ENCODE measurements at places on chromosomes 13 and 19. TPM values are rescaled to one million over a fixed set of nuclear protein-coding genes. Genes with fewer than 3 reads are reported as not detected.

The LILRB3 gene
- 0.61 TPM for total RNA-seq

The SEMA6B gene
- not detected for total RNA-seq

The CEBPA gene
- 0.07 TPM for total RNA-seq

The DAND5 gene
- not detected for total RNA-seq

The LILRB5 gene
- total RNA-seq, result not detected

The IZUMO2 gene
- not detected for total RNA-seq

The ICAM4 gene
- total RNA-seq, result 2.5 TPM

The KLK14 gene
- 0.64 TPM for total RNA-seq

The DOCK6 gene
- 0.16 TPM for total RNA-seq

The TMC4 gene
- total RNA-seq, result 3.5 TPM

The ZNF681 gene
- total RNA-seq, result 3.8 TPM

Data from T-helper 2 cell treated with Interferon-gamma antibody and Interleukin-4, amounts not matched to agents 100 ng/mL and 5 ng/mL, for 36 hours (primary cell).